ENCODE measurements at places on chromosomes 3 and 15. TPM values are rescaled to one million over a fixed set of nuclear protein-coding genes. Genes with fewer than 3 reads are reported as not detected.

DNA sequence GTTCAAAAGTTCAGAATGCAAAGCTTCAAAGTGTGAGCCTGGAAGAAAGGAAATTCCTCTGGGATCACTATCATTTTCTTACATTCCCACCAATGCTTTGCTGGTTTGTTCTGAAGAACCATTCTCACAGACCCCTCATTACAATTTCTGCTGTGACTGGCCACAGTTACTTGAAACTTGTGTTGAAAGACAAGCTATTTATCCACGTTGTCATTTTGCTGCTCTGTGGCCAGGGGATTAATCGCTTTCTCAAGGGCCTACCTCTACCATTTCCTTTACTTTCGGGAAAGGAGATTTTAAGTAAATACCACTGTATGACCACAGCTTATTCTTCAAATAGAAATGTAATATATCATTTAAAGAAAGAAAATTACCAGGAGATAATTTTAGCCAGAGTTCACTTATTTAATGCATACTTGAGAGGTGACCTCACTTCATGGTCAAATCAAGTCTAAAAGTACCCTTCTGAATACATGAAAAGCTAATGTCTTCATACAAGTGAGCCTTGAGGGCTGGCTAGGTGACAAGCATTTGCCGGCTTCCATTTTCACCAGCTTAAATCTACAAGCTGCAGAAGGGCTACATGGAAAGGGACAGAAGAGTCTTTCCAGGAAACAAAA is 69.8 kb upstream of the ROBO2 start:
- no peak for DNase-seq

- DNase-seq: no peak
Observed at GRCh38 chr3:9915254-9916141, 1.4 kb upstream of the IL17RC start.

DNA sequence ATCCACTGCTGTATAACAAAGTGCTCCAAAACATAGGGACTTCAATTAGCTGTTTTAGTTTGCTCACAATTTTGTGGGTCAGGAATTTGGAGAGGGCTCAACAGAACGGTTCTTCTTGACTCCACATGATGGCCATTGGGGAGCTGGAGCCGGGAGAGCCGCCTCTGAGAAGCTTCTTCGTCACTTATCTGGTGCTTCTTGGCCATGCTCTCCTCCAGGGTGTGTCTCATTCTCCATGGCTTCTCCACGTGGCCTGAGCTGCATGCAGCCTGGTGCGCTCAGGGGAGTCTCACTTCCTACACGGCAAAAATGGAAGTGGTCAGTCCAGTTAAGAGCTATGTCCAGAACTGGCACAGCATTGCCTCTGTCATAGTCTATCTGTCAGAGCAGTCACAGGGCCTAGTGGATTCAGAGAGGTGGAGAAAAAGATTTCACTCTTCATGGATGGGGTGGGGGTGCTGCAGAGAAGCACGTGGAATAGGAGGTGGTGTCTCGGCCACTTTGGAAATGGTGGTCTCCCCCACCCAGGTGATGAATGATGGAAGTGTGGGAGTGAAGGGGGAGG is 26.3 kb upstream of the PRR23E start:
- DNase-seq: no peak

GRAMD2A gene
- not detected for total RNA-seq

DNA sequence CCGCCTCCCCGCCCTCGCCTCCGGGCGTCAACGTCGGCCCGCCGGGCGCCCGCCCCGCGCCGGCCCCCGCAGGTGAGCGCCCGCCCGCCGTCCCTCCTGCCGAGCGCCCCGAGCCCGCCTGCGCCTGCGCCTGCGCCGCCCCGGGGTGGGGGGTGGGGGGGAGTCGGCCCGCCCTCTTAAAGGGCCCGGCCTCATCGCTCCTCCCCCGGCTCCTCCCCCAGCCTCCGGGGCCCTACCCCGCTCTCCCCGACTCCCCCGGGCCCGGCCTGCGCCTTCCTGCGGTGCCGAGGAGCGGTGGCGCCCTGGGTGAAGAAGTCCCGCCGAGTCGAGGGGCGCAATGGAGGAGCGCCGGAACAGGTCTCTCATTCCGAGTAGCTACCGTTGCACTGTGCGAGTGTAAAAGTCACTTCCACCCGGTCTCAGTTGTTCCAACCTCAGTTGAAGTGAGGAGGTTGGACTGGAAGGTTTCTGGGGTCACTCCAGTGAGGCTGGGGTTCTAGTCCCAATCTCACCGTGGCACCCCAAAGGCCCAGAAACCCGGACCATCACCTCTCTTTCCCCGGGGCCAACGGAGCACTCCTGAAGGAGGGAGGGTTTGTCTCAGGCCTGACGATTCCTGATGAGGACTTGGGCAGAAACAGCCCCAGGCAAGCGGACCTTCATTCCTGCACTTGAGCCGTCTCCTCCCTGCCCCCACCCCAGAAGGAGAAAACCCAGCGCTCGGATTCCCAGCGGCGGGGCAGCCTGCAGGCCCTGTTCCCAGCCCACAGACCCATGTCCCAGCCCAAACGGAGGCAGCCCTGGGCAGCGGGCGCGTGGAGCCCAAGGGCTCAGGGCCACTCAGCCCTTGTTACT is 1.5 kb upstream of the TNK2 start:
- no peak for DNase-seq

MESP2 gene
- not detected for total RNA-seq

GRCh38 chr3:46716461-46717441 is 918 bp downstream of the PRSS50 start:
- no peak for DNase-seq

GRCh38 chr3:72336821-72337479 is 511.3 kb downstream of the SHQ1 start:
- DNase-seq: no peak

DNA sequence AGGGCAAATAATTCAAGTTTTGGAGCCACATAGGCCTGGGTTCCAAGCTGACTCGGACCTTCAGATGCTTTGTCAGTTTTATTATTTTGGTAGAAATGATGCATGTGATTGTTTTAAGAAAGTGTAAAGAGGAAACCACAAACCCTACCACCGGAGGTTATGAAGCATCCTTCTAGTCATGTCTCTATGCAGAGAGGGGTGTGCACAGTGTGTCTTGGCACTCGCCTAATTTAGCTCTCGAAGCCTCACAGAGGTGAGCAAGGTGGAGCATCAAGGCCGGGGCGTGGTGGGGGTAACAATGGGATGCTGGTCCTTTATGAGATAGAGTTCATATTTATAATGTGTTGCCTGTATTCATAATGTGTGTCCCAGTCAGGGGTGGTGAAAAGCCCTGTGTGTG is 63.7 kb upstream of the SMAD6 start:
- DNase-seq: no peak

ZNF197 gene
- total RNA-seq: 18.1 TPM

TNFAIP8L3 gene
- 2.6 TPM for total RNA-seq

HYAL2 gene
- 449 TPM for total RNA-seq

DNA sequence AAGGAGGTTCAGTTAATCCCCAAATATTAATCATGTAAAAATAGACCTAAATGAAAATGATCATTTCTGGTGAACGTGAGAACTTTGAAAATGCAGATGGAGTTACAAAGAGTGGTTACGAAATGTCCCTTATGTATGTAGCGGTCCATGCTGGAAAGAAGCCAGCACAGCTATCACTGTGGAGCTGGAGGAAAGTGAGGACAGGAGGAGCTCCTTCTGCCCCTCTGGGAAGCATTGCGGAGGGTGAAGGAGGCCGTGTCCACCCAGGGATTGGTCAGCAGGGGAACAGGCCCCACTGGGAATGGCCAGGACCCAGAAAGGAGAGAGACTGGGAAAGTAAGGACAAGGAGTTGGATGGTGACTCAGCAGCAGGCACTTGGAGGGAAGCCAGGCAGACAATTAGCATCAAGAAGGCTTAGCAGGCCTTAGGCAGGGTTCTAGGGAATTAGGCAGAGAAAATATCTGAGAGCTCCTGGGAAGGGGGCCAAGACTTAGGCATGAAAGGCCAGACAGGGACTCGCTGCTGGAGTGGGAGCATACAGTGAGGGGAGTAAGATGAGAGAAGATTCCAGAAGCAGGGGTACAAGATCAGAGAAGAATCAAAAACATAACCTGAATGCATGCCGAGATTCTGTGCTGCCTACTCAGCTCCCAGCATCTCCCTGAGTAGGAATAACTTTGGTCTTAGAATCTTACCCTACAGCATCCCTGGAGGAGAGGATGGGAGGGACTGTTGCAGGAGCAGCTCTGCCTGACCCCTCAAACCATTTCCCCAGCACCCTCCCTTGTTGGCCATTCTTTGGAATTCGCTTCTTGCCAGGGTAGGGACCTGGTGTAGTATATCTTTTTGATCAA is 171.0 kb upstream of the UMPS start:
- peak; percentile 66 for DNase-seq

DNA sequence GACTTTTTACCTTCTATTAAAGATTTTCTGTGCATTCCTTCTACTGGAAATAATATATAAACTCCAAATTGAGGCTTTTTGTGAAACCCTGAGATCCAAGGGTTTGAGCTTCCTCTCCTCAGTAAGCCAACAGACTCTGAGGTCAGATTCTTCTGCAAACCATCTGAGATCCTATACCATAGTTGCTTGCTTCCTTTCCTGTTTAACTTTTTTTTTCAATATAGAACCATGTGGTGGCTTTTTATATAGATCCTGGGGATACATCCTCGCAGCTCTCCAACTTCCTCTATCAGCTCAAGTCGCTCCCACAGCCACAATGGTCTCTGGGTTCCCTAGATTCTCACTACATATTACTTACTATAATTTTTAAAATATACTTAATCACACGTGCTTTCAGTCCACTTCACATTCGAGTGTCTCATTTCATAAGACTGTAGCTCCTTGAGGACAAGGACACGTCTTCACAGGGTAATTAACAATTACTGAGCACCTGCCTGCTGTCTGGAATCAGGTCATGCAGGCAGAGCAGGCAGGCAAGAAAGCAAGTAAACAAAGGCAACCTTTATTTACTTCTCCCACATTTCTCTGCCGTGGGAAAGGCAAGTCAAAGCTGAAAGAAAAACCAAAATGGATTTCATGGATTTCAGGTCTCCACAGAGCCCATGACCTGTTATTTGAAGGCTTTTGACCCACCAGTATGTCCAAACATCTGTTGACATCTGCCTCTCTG is 941.5 kb downstream of the FHIT start:
- no peak for DNase-seq

DNAJB11 gene
- 31.3 TPM for total RNA-seq

GRCh38 chr3:153311541-153311940 is 149.5 kb downstream of the RAP2B start:
- no peak for DNase-seq

- no peak for DNase-seq
Observed at GRCh38 chr15:54722342-54722986, 474.3 kb downstream of the RSL24D1 start.

WDR93 gene
- total RNA-seq: not detected

DNA sequence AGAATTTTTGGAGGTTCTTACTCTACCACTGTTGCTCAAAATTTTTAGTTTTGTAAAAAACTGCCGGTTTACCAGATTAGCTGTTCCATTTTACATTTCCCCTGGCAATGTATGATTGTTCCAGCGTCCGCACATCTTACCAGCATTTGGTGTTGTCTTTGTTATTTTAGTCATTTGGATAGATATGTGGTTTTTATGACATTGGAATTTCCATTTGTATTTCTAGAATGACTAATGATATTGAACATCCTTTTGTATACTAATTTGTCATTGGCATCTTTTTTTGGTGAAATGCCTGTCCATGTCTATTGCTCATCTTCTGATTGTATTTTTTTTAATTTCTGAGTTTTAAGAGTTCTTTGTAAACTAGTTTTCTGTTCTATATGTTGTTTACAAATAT is 28.5 kb downstream of the LRRC28 start:
- no peak for DNase-seq

DNA sequence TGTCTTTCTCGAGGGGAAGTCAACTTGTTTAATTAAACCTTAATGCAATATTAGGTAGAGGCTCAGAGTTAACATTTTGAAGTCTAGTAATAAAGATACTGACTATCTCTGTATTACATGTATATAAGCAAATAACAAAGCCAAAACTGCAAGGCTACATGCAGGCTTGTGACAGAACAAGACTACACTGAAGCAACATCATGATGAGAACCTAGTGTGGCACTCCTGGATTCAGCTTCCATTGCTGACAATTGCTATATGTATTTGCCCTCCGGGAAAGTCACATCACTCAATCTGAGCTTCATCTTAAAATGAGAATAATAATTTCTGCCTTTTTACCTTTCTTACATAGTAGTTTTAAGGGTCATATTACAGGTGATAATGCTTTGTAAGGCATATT is 15.6 kb upstream of the IL1RAP start:
- DNase-seq: no peak

STAC gene
- total RNA-seq: 16.0 TPM

SEMA5B gene
- 0.85 TPM for total RNA-seq

FILIP1L gene
- 106 TPM for total RNA-seq

DNA sequence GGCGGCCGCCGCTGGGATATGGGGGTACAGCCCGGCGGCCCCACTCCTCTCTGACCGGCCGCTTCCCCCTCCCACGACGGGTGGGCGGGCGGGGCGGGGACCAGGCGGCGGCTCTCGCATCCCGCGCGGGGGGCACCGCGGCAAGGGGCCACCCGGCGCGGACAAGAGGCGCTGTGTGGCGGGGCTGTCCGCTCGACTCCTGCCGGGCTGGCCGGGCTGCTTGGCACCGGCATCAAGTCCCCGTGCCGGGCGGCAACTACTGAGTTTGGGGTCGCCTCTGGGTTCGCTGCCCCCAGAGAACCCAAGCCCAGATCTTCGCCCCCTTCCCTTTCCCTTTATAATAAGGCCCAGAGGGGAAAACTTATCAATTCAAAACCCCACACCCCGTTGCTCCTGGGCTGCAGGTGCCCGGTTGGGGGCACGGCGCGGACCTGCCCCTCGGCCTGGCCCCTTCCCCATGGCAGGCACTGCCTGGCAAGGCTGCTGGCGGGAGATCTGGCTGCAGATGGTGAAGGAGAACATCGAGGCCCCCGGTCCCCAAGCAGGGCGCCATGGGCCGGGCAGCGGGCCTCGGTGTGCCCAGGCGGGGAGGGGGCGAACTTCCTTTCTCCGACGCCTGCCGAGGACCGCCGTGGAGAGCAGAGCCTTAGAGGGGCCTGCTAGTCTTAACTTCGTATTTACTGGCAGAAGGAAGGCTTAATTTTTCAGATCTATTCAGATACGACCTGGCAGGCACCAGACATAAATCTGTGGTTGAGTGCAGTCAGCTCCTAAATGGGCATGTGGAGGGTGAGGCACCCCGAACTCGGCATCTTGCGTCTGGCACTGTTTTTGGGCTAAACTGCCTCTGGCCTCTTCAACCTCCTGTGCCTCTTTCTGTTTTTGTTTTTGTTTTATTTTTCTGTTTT is 911 bp downstream of the APBA2 start:
- no peak for DNase-seq

- DNase-seq: no peak
Observed at GRCh38 chr3:54046641-54047214, 75.6 kb upstream of the CACNA2D3 start.

CLDN1 gene
- total RNA-seq: 0.53 TPM

- no peak for DNase-seq
Observed at GRCh38 chr15:68962465-68962864, 32.1 kb downstream of the SPESP1 start.

- DNase-seq: no peak
Observed at GRCh38 chr3:99868311-99868646, 50.6 kb downstream of the CMSS1 start.

DNA sequence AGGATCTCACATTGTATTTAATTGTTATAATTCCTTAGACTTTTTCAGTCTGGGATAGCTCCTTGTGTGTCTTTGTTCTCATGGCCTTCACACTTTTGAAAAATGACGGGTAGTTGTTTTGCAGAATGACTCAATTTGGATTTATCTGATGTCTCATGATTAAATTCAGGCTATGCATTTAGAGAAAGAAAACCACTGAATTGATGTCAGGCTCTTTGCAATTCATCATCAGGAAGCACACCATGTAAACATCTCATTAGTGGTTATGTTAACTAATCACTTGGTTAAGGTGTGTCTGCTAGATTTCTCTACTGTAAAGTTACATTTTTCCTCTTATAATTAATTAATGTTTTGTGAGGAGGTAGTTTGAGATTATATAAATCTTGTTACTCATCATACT is 8.0 kb upstream of the SLC22A13 start:
- DNase-seq: no peak

All from ascending aorta (tissue), 2 donors.